ENCODE measurements at places on chromosomes 1 and 21. TPM values are rescaled to one million over a fixed set of nuclear protein-coding genes. Genes with fewer than 3 reads are reported as not detected.

- DNase-seq = no peak
These were observed 108.5 kb downstream of the NFIA start for GRCh38 chr1:61190618-61191432.

- DNase-seq = no peak
These were observed 55.4 kb downstream of the SPEN start for GRCh38 chr1:15902882-15903281.

- no peak for DNase-seq
These were observed 1.9 kb downstream of the MANEAL start for GRCh38 chr1:37795340-37796125.

The CDC42BPA gene
- 95.7 TPM for total RNA-seq

The MMP23B gene
- total RNA-seq = 4.8 TPM

Data from osteocyte (in vitro differentiated cells).